Heart right ventricle (tissue), 16 donors: ENCODE measurements at places on chromosomes 3 and 15. TPM values are rescaled to one million over a fixed set of nuclear protein-coding genes. Genes with fewer than 3 reads are reported as not detected.

GRCh38 chr3:120850381-120851295 is 57.4 kb upstream of the STXBP5L start:
- DNase-seq = no peak
- H3K4me1 ChIP-seq = no peaks in the 10 kb centered on the region
- no peak overlapping the region for H3K4me3 ChIP-seq

DNA sequence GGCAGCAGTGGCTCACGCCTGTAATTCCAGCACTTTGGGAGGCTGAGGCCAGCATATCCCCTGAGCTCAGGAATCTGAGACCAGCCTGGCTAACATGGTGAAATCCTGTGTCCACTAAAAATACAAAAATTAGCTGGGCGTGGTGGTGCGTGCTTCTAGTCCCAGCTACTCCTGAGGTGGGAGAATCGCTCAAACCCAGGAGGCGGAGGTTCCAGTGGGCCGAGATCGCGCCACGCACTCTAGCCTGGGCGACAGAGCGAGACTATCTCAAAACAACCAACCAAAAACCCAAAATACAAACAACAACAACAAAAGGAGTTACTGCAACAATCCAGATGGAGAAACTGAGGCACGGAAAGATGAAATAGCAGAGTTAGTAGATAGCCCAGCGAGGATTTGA is 35.4 kb downstream of the SAXO2 start:
- peaks cover 6% of the 10 kb centered on the region for H3K27me3 ChIP-seq
- H3K4me3 ChIP-seq = no peak overlapping the region
- peaks cover 7% of the 10 kb centered on the region for H3K4me1 ChIP-seq

DNA sequence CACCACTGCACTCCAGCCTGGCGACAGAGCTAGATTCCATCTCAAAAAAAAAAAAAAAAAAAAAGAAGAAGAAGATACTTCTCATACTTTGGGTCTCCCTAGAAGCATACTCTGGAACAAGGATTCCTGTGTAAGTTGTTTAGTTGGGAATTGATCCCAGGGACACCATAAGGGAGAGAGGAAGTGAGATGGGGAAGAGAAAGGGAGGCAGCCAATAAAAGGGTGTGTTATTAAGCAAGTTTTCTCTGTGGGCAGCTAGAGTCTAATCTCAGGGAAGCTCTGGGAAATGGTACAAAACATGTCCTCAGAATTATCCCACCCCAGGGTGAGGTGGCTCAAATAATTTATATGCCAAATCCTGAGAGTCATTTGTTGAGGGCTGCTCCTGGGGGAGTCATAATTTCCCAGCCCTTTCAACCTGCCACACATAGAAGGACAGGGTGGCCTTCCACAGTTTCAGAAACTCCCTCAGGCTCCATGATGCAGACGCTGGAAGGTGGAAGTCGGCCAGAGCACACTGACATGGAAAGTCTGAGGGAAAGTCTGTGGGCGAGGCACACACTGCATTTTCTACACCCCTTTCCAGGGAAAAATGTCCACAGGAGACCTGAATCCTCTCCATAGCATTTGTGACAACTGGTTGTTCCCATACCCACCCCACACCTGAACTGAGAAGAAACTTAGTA is 86.4 kb upstream of the SLC4A7 start:
- no peak overlapping the region for H3K27ac ChIP-seq
- no peak for DNase-seq
- H3K27me3 ChIP-seq = no peaks in the 10 kb centered on the region
- H3K4me1 ChIP-seq = peaks cover 6% of the 10 kb centered on the region
- H3K36me3 ChIP-seq = no peaks in the 10 kb centered on the region

DNA sequence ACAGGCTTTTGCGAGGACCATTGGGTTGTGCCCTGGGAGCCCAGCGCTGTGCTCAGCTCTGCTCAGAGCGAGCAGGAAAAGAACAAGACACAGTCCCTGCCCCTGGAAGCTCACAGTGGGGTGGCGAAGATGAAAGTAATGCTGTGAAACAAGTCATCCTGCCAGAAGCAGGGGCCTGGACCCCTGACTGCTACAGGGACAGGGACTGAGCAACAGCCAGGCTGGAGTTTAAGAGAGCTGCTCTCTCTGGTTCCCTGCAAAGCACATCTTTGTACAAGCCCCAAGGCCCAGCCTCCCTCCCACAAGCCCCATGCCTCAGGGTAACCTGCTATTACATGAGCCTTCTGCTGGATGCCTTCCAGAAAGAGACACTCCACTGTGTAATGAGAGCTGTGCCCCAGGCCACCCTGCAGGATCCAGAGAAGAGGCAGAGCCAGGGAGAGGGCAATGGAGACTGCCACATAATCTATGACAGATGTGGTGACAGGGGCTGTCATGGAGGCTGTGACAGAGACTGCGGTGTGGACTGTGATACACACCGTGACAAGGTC is 7.1 kb upstream of the HCN4 start:
- no peaks in the 10 kb centered on the region for H3K27me3 ChIP-seq
- no peaks in the 10 kb centered on the region for H3K4me1 ChIP-seq
- no peak overlapping the region for H3K4me3 ChIP-seq
- peak overlapping the region; percentile 30 for H3K27ac ChIP-seq
- H3K36me3 ChIP-seq = no peaks in the 10 kb centered on the region

DNA sequence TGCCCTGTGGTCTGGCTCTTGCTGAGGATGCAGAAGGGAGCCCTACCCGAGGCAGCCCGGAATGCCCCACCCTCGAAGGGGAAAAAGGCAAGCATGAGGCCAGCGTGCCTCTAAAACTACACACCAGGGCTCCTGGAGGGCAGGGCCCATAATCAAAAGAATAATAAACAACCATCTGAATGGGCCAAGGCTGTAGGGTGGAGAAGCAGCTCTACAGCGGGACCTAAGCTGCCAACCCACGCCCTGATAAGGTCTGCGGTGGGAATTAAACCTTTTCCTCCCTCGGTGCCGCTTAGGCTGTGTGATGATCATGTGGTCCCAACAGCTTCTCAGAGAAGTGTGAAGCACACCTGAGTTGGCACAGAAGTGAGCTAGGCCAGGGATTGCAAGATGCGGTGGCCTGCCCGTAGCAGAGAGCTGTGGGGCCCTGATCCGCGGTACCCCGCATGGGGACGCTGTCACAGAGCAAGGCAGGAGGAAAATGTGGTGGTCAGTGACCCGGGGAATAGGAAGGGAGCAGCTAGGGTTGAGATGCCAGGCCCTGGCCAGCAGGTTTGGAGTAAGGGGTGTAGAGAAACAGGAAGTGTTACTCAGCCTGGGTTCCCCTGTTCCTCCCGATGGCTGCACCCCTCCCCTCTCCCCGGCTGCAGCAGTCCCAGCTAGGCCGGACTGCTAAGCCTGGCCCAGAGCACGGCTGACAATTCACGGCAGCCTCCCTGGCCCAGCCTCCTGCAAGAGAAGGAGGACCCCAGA is 1.1 kb upstream of the C15orf62 start:
- no peaks in the 10 kb centered on the region for H3K36me3 ChIP-seq
- no peak overlapping the region for H3K4me3 ChIP-seq
- no peak for DNase-seq
- peaks cover 9% of the 10 kb centered on the region for H3K4me1 ChIP-seq

DNA sequence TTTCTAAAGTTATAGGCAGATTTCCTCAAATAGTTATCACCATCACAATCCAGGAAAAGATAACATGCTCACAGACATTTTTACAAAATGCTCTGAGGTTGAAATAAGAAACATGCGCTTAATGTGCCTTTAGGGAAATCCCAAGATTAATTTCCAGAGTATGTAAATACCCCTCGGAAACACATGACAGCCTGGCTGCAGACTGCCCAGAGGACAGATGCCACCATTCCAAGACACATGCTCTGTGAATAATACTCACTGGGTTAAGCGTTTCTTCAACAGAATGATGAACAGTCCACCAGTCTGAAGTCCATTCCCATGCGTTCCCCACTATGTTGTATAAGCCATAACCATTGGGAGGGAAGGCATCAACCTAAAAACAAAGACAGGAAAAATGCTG is 56.5 kb downstream of the SUMF1 start:
- H3K36me3 ChIP-seq = peaks cover 72% of the 10 kb centered on the region
- no peaks in the 10 kb centered on the region for H3K27me3 ChIP-seq
- no peak overlapping the region for H3K27ac ChIP-seq
- no peak for DNase-seq
- H3K4me3 ChIP-seq = no peak overlapping the region

- no peak overlapping the region for H3K27ac ChIP-seq
- H3K4me3 ChIP-seq = no peak overlapping the region
- DNase-seq = no peak
- H3K27me3 ChIP-seq = no peaks in the 10 kb centered on the region
- H3K4me1 ChIP-seq = no peaks in the 10 kb centered on the region
Observed at GRCh38 chr3:101732240-101732641, 7.8 kb downstream of the CEP97 start.

GRCh38 chr3:160225176-160226025 is at the start of gene C3orf80:
Gene C3orf80, plus strand, starts transcription at chr3:160225422. Its CDS starts 214 bp downstream, at chr3:160225636.
- no peaks in the 10 kb centered on the region for H3K36me3 ChIP-seq
- H3K27ac ChIP-seq = peak within 1 kb of the TSS; percentile 47
- H3K4me1 ChIP-seq = peaks cover 24% of the 10 kb centered on the region
- peak within 1 kb of the TSS; percentile 64 for H3K4me3 ChIP-seq
- peaks cover 85% of the 10 kb centered on the region for H3K27me3 ChIP-seq

DNA sequence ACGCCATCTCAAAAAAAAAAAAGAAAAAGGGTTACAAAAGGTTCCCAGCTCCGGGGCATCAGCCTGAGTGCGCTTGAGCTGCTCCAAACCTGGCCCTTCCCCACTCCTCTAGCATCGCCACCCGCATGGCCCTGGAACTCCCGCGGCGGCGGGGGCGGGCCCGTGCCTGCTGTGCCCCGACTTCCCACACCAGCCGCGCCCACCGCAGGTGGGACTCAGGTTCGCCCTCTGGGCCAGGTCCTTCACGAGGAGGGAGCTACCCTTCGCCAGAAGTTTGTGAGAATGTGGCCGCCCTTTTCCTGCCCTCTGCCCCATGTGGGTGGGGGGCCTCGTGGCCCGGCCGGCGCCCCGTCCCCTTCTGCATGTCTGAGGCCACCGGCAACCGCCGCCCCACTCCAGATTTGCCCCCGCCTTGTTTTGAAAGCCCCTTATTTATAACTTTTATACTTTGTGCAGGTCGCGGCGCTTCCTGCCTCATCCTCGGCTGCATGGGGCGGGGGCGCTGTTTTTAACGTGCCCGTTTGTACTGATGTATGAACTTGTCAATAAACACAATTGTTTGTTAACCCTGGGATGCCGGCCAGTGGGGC is 507 bp upstream of the JMJD7 start:
- peaks cover 29% of the 10 kb centered on the region for H3K36me3 ChIP-seq
- peak overlapping the region; percentile 94 for H3K4me3 ChIP-seq

GRCh38 chr15:100923076-100923475 is 3.9 kb downstream of the LRRK1 start:
- DNase-seq = no peak
- no peaks in the 10 kb centered on the region for H3K36me3 ChIP-seq
- H3K27me3 ChIP-seq = no peaks in the 10 kb centered on the region
- no peak overlapping the region for H3K27ac ChIP-seq

DNA sequence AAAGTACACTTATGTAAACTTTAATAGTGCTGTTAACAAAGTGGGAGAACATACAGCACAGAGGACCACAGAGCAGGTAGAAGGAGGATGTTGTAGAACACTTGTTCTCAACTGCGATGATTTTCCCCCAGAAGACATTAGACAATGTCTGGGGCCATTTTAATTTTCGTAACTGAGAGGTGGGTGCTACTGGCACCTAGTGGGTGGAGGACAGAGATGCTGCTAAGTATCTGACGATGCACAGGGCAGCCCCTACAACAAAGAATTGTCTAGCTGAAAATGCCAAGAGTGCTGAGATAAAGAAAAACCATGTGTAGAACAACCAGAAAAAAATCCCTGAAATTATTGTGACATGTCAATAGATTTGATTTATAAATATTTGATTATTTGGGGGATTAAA is 5.0 kb upstream of the KBTBD8 start:
- no peak for DNase-seq
- peaks cover 4% of the 10 kb centered on the region for H3K4me1 ChIP-seq
- peaks cover 21% of the 10 kb centered on the region for H3K27me3 ChIP-seq

DNA sequence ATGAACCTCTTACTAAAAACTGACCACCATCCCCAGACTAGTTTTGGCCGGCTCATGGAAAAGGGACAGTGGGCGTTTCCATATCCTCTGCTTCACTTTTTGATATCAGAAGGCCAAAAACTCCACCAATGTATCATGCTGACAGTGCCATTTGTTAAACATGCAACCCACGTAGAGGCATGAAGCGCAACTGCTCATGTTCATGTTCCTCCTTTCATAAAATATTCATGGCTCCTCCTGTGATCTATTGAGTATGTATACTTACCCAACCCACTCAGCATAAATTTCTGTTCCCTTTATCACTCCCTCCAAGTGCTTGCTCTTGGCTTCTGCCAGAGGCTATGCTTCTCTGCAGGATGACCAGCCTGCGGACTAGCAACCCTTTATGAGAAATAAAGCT is 58.7 kb upstream of the TGFBR2 start:
- H3K27me3 ChIP-seq = no peaks in the 10 kb centered on the region
- DNase-seq = no peak
- no peak overlapping the region for H3K27ac ChIP-seq
- no peaks in the 10 kb centered on the region for H3K36me3 ChIP-seq

- H3K4me1 ChIP-seq = peaks cover 41% of the 10 kb centered on the region
- no peak overlapping the region for H3K4me3 ChIP-seq
- no peaks in the 10 kb centered on the region for H3K27me3 ChIP-seq
- H3K27ac ChIP-seq = no peak overlapping the region
Observed at GRCh38 chr15:91988071-91988470, 134.6 kb downstream of the SLCO3A1 start.

- peaks cover 10% of the 10 kb centered on the region for H3K4me1 ChIP-seq
- no peak overlapping the region for H3K27ac ChIP-seq
- H3K27me3 ChIP-seq = peaks cover 18% of the 10 kb centered on the region
- no peaks in the 10 kb centered on the region for H3K36me3 ChIP-seq
- H3K4me3 ChIP-seq = no peak overlapping the region
Observed at GRCh38 chr3:12870942-12871341, 29.6 kb upstream of the RPL32 start.

HHATL gene
- 2,035 TPM for polyA plus RNA-seq

TTC23 gene
- polyA plus RNA-seq = 8.1 TPM

TAGLN3 gene
- 0.66 TPM for polyA plus RNA-seq

RLBP1 gene
- polyA plus RNA-seq = not detected

CPLX3 gene
- 14.6 TPM for polyA plus RNA-seq

GOLGA6B gene
- not detected for polyA plus RNA-seq

PPM1M gene
- polyA plus RNA-seq = 6.4 TPM

GHSR gene
- not detected for polyA plus RNA-seq

FGF12 gene
- polyA plus RNA-seq = 26.5 TPM
